ENCODE measurements at places on chromosomes 6 and 20.

GRCh38 chr6:108001696-108002231, 43.8 kb upstream of the SEC63 start:
- no peak for DNase-seq

- no peak for DNase-seq
Measured at GRCh38 chr6:1136415-1136774, 175.5 kb upstream of the FOXQ1 start.

- DNase-seq, result no peak
Measured at GRCh38 chr20:53002786-53003185, 30.6 kb downstream of the TSHZ2 start.

DNA sequence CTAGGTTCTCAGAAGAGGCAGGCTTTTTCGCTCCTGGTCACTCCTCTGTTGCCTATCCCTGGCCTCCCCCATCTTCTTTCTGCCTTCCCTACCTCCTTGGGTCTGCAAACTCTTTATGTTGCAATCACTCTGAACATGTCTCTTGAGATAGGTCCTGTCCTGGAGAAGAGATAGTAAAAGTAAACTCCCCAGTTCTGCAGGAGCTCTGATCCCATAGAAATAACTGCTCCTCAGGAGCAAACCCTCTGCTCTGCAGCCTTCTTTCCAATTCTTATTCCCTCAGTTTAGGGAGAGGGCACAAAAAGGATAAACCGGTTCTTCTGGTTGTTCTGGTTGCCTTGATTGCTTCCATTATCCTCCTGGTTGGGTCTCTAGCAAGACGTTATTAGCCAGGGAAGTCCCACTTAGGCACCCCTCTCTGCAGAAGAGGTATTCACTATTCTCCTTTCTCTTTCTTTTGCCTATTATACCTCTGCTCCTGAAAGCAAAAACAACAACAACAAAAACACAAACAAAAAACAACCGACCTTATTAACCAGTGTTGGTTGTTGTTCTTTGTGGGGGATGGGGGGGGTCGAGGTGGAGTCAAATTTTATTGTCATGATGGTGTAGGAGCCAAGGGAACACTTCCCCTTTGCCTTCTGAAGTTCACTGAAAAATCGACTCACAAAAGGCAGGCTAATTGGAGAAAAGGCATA, 973 bp downstream of the TRIM38 start:
- DNase-seq, result no peak

DNA sequence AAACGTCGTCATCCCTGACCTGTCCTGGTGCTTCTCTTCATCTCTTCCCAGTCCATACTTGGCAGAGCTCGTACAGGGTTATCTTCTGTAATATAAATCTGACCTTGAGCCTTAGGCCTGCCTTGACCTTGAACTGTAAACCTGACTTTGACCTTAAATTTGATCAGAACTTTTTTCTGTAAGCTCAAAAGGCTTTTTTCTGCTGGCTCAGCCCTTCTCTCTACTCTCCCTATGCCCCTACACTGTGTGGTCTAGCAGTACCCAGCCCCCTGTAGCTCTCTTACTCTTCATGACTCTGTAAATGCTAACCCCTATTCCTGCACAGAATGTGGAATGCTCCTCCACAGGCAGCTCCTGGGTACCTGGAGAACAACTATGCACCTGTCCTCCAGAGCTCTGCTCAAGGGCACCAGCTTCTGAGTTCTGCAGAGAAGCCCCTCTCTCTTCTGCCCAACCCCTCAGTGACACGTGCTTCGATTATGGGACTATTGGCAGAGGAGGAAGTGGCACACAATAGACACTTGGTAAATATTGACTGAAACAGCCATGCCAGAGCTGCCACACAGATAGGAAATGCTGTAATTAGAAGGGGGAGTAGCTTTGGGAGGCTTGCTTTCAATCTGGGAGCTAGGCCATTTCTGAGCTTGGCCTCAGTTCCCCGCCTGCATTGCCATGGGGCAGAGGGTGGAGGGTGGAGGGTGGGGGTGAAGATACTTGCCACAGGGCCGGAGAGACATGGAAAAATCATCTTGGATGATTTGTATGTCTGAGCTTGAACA, 15.4 kb downstream of the SNPH start:
- no peak for DNase-seq

DNA sequence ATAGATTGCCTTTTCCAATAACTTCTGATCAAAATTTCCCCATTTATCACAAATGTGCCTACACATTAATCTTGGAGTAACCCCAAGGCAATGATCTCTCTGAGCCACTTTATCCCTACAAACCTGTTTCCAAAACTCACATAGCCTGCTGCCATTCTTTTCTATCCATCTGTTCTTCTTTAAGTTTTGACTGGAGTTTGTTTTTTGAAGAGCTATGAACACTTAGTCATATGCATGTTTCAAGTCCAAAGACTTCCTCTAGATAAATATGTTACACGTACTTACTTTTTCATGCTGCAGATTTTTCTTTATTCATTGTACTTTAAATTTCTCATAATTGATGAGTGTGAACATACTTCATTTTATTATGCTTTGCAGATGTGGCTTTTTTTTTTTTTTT, 488.9 kb upstream of the CITED2 start:
- DNase-seq, result no peak

- DNase-seq, result no peak
Measured at GRCh38 chr20:37711994-37712964, 18.4 kb downstream of the CTNNBL1 start.

- no peak for DNase-seq
Measured at GRCh38 chr6:117951783-117952182, 44.7 kb downstream of the SLC35F1 start.

- no peak for DNase-seq
Measured at GRCh38 chr6:108654465-108655106, 93.9 kb downstream of the FOXO3 start.

GRCh38 chr6:105321728-105322127, 81.2 kb downstream of the PREP start:
- DNase-seq, result no peak

GRCh38 chr20:57399587-57400155, 8.5 kb downstream of the RBM38 start:
- no peak for DNase-seq

GRCh38 chr6:83019741-83020140, 45.9 kb downstream of the UBE3D start:
- DNase-seq, result no peak

DNA sequence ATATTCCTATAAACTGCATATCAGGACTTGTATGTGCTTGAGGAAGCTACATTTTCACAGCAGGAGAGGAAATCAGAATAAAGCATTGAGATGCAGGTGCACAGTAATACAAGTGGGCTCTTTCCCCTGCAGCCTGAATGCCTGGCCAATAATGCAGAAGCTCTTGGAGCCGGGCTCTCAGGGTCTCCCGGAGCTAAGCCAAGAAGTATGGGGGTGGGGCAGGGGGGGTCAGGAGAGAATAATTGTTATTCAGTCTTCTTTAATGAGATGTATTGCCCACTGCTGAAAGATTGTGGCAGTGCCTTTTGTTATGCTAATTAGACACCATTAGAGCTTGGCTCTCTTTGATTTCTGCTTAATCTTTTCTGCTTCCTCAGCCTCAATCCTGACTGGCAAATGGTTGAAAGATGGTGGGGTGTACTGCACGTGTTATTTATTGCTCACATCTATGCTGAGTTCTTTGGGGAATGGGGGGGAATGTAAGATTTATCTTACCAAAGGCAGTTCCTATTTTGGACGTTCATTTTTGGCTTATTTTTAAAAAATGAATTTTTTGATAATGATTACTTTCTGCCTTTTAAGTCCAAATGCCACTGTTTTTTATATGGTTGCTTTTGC, 407.6 kb upstream of the SOX4 start:
- DNase-seq, result no peak

GRCh38 chr6:52209770-52210169, 23.6 kb downstream of the IL17A start:
- DNase-seq, result no peak

DNA sequence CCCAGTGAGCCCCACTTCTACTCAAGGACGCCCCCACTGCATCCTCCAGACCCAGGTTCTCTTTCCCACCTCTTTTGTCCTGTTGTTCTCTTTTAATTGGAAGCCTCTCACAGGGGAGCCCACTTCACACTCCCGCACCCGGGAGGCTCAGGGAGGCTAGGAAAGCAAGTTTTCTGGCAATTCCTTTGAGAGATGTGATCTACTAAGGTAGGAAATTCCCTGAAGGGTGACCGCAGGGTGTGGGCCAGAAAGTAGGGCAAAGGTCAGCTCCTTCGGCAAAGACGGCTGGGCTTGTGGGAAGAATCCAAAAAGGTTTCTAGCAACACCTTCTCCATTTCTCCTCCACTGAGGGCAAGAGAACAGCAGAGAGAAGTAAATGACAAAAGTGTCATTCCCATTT, 98.1 kb upstream of the PTPN1 start:
- DNase-seq, result no peak

DNA sequence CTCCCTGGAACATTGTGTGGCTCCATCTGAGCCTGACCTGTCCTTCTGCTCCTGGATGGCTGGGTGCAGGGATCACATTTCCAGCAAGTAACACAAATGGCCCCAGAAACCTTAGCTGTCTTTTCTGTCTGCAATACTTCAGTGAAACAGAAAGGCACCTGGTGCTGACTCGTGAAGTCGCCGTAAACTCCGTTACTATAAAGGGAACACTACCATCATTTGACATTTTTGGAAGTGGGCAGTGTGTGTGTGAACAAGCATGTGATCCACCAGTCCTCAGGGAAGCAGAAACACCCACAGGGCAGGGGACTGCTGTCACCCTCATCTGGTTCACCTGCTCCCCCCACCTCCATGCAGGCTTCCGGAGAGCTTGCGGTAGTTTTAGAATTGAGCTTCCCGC, 23.9 kb downstream of the SERPINB6 start:
- DNase-seq, result no peak

DNA sequence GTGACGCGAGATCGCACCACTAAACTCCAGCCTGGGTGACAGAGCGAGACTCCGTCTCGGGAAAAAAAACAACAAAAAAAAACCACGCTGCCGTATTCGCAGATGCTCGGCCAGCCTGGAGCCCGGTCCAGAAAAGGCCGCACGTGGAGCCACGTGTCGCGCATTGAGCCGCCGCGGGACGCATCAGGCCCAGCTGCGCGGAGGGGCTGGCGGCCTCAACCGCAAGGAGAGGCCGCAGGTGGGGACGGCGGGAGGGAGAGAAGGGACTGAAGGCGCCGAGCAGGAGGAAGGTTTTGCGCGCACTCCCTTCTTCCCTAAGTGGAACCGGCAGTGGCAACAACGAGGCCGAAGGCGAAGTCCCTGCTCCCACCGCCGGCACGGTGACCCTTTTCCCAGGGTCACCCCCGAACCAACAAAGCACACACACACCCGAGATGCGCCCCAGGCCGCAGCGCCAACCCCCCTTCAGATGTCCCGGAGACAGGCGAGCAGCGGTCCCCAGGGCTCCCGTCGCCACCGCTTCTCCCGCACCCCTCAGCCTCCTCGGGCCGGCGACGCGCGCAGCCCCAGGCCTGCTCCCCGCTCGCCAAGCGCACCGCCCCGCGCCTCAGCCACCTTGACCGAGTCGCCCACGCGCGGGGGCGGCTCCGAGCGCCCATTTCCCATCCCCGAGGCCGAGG, 681 bp downstream of the SYCP2 start:
- no peak for DNase-seq

- no peak for DNase-seq
Measured at GRCh38 chr20:34396408-34396807, 33.3 kb downstream of the ITCH start.

DNA sequence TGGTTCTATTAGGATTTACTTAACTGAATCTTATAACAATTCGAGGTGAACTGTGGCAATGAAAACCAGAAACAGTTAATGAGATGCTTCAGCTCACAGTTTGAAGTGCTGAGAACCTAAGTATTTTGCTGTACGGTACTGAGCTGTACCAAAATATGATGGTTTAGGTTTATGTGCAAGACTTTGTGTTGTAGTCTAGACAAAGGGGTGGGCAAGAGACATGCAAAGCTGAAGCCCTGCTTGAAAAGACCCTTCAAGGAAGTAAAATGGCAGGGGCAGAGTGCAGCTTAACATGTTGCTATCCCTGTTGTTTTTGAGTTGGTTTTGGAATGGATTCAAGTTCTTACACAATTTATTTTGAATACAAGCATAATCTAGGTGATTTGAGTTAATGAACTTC, 54.0 kb downstream of the RNF182 start:
- no peak for DNase-seq

DNA sequence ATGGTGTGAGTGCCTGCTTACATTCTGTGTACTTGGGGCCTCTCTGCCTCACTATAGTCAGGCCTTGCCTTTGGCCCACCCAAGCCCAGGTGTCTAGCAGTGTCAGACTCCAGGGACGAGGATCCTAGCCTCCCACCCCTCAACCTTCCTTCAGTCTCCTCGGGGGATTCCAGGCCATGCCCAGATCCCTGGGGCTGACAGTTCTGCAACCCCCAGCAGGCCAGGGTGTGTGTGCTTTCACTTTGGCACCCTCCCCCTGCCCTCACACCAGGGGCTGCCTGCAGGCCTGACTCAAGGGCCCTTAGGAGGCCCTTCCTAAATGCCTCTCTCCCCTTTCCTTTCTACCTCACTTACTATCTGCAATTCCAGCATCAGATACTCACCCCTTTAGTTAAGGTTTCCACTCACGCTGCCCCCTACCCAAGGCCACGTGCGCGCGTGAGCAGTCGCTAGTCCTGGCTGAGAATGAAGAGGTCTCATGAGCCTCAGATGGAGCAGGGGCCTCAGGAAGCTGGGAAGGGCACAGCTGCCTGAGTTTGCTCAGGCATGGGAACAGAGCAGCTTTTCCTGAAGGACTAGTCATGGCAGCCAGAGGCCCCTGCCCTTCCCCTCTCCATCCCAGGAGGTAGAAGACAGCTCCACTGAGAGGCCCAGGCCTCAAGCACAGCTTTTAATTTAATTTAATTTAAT, 859 bp upstream of the CLPS start:
- DNase-seq, result no peak

DNA sequence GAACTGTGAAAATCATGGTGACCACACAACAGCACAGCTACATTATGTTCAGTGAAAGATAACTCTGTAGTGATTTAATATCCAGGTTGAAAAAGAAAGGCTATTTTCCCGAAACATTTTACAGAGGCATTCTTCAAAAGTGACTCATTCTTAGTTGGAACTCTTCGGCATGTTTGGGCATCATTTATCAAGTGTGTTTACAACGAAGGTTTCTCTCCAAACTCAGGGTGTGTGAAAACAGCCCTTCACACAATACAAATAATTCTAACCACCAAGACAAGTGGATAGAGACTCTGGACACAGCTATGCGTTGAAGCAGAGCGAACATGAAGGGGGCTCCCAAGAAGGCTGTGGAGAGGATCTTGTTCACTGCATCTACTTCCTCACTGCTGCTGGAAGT, 57.6 kb downstream of the CBLN4 start:
- no peak for DNase-seq

GRCh38 chr6:23561732-23562131, 564.3 kb upstream of the NRSN1 start:
- DNase-seq, result no peak

- no peak for DNase-seq
Measured at GRCh38 chr6:35343835-35344550, 1.6 kb downstream of the PPARD start.

All from stimulated activated CD4-positive, alpha-beta T cell treated with anti-CD3 and anti-CD28 coated beads, Interleukin-1b, Interleukin-23, amount 100 ng/mL, for 1 hour (primary cell).